ENCODE measurements at places on chromosomes 13 and 19.

DNA sequence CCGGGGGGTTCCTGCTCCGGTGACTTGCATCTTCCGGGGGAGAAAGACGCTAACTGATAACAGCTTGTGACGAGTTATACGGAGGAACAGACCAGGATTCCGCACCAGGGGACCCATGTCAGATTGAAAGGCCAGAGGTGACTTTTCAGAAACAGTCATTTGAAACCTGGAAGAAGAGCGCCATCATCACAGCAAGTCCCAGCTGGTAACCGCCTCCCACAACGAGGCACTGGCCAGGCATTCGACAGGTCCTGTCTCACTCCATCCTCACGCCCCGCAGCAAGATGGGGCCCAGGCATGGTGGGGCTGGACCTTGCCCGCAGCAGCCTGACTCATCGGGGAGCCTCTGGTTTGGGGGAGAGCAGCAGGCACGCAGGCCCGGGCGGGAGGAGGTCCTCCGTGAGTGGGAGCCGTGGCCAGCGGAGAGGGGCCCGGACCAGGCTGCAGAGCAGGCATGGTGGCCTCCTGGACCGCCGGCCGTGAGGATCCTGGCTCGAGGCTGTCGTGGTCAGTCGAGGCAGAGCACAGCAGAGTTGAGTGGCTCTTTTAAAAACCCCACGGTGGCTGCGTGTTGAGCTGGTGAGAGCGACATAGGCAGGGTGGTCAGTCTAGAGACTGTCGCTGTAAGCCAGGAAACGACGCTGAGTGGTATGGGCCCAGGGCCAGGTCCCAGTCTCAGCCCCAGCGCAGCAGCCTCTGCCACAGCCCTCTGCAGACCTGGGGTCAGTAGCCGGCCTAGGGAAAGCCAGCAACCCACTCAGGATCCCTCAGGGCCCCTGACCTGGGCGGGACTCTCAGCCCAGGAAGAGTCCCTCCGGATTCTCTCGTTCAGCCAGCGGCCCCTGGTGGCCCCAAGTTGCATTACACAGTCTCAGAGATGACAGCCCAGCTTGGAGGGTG lies 94.9 kb upstream of the MCF2L start:
- DNase-seq, result peak; percentile 60

- peak; percentile 63 for DNase-seq
Measured at GRCh38 chr19:3270902-3271301, 46.4 kb downstream of the CELF5 start.

DNA sequence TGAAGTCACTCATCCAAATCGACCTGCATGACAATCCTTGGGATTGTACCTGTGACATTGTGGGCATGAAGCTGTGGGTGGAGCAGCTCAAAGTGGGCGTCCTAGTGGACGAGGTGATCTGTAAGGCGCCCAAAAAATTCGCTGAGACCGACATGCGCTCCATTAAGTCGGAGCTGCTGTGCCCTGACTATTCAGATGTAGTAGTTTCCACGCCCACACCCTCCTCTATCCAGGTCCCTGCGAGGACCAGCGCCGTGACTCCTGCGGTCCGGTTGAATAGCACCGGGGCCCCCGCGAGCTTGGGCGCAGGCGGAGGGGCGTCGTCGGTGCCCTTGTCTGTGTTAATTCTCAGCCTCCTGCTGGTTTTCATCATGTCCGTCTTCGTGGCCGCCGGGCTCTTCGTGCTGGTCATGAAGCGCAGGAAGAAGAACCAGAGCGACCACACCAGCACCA lies 5.9 kb downstream of the SLITRK5 start:
- DNase-seq, result no peak

- no peak for DNase-seq
Measured at GRCh38 chr13:81133066-81133465, 792.1 kb upstream of the SPRY2 start.

GRCh38 chr13:113652404-113653263 lies 5.4 kb downstream of the ATP4B start:
- DNase-seq, result no peak
